ENCODE measurements at places on chromosomes 1 and 21. TPM values are rescaled to one million over a fixed set of nuclear protein-coding genes. Genes with fewer than 3 reads are reported as not detected.

Gene LRRC42
- 29.5 TPM for total RNA-seq

Gene NOS1AP
- total RNA-seq: 7.9 TPM

Gene PLCH2
- total RNA-seq: 84.1 TPM

Gene LRP8
- total RNA-seq: 52.0 TPM

Gene NBL1
- 51.1 TPM for total RNA-seq

Gene TNFAIP8L2
- 1.9 TPM for total RNA-seq

Gene SNRPE
- 86.6 TPM for total RNA-seq

Gene TP73
- total RNA-seq: 1.5 TPM

Gene TSSK3
- 0.55 TPM for total RNA-seq

Gene TGFBR3
- total RNA-seq: 41.1 TPM

Gene FLG
- 1.3 TPM for total RNA-seq

Gene TMPRSS15
- total RNA-seq: not detected

Gene TDRD5
- 0.99 TPM for total RNA-seq

Gene COL16A1
- total RNA-seq: 353 TPM

Gene GREM2
- 6.4 TPM for total RNA-seq

Gene RIMS3
- total RNA-seq: 28.6 TPM

Gene FCGR2B
- total RNA-seq: 1.9 TPM

Gene NLRP3
- 2.2 TPM for total RNA-seq

Gene SUSD4
- total RNA-seq: 12.1 TPM

Gene LCE2C
- not detected for total RNA-seq

Gene DSCAM
- 11.8 TPM for total RNA-seq

Gene CFAP107
- not detected for total RNA-seq

Gene TAS1R1
- not detected for total RNA-seq

Gene LCE6A
- not detected for total RNA-seq

Gene IL12RB2
- total RNA-seq: 1.1 TPM

Gene FMO3
- total RNA-seq: 0.49 TPM

Gene FCAMR
- not detected for total RNA-seq

Gene PTCH2
- 4.6 TPM for total RNA-seq

Gene MYOC
- 1.8 TPM for total RNA-seq

Gene MPL
- total RNA-seq: 0.93 TPM

Gene NEGR1
- 23.3 TPM for total RNA-seq

Gene SLC35D1
- total RNA-seq: 27.6 TPM

Gene SHISA4
- 26.5 TPM for total RNA-seq

Gene NFIA
- 64.5 TPM for total RNA-seq

Gene TRIM67
- 31.0 TPM for total RNA-seq

Gene CD58
- total RNA-seq: 15.3 TPM

Gene GRIK1
- total RNA-seq: 33.3 TPM

Gene SH3D21
- total RNA-seq: 10.8 TPM

Gene PLPPR4
- 39.2 TPM for total RNA-seq

Gene STRIP1
- 86.5 TPM for total RNA-seq

Gene FMO4
- 5.7 TPM for total RNA-seq

Gene SLFNL1
- 0.82 TPM for total RNA-seq

Gene RNU1-1
- under 0.01 TPM for total RNA-seq

Gene RAB13
- 26.3 TPM for total RNA-seq

Gene TMEM240
- 12.0 TPM for total RNA-seq

Gene LCE4A
- not detected for total RNA-seq

Measured in camera-type eye (tissue), 1 donor.